ENCODE measurements at places on chromosomes 2 and 18.

- no peak for DNase-seq
These were observed 17.6 kb downstream of the OSBPL6 start for GRCh38 chr2:178211943-178212342.

- DNase-seq: no peak
These were observed 716.5 kb upstream of the LRATD1 start for GRCh38 chr2:13916066-13916465.

GRCh38 chr2:176573612-176574483 is 304.6 kb downstream of the MTX2 start:
- DNase-seq: no peak

- no peak for DNase-seq
These were observed 209.6 kb downstream of the STK39 start for GRCh38 chr2:168037778-168038177.

- peak; percentile 35 for DNase-seq
These were observed 30.7 kb downstream of the TRAK2 start for GRCh38 chr2:201420442-201421113.

DNA sequence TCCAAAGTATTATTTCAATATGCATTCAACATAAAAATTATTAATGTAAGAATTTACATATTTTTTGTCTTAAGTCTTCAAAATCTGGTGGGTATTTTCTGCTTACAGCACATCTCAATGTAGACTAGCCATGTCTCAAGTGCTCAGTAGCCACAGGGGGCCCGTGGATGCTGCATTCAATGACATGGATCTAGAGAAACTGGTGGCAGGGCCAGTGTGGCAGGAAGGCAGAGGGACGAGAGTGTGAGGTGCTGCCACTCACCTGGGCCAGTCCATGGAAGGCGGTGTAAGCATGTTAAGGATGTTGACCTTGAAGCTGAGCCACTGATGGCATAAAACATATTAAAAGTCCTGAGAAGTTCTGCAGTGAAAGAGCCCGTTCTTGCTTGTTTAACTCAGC is 6.2 kb upstream of the LIPG start:
- no peak for DNase-seq

DNA sequence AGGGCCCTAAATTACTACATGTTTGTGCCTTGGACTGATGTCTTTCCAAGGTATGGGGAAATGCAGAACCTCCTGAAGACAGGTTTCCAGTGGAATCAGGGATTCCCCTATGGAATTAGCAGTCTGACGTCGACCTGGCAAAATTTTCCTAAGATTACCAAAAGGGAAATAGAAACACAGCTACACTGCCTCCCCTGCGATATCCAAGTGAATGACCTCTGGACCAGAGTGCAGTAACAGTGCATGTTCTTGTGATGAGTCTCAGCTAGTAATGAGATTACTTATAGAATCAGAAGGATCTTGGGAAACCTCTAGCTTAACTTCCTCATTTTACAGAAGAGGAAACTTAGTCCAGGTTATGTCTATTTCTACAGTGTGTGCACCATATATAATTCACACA is 21.3 kb upstream of the CHST9 start:
- peak; percentile 4 for DNase-seq
